ENCODE measurements at places on chromosomes 5 and 9. TPM values are rescaled to one million over a fixed set of nuclear protein-coding genes. Genes with fewer than 3 reads are reported as not detected.

DNA sequence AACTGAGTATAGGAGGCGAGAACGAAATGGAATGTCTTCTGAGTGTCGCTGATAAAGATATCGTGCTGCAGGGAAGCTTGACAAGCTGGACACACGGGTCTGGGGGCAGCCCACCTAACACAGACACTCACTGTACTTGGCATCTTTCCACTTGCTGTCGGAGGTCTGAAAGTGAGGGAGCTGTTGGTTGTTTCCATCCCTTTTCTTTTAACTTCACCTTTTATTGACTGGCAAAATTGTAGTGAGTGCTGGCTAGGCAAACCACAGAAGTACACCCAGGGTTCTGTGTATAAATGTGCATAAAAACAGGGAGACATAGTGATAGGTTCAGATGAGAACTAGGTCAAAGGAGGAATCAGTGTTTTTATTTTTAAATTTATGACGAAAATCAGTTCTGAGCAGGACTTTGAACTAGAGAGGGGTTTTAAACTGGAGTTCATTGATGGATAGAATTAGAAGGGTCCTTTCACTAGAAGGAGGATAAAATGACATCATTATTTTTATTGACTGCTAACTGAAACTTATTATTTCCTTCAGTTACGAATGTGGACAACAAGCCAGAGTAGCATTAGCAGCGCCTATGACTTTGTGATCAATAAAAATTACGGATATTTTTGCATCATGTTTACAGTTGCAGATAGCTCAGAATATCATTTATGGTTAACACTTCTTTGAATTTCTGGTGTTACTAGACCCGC, 817 bp downstream of the GAPVD1 start:
- H3K36me3 ChIP-seq = no peaks in the 10 kb centered on the region
- H3K4me3 ChIP-seq = peak overlapping the region; percentile 96
- H3K27ac ChIP-seq = no peak overlapping the region
- H3K27me3 ChIP-seq = no peaks in the 10 kb centered on the region
- H3K4me1 ChIP-seq = peaks cover 6% of the 10 kb centered on the region

GRCh38 chr5:55832446-55832845, 18.7 kb upstream of the IL31RA start:
- H3K4me3 ChIP-seq = no peak overlapping the region
- H3K36me3 ChIP-seq = no peaks in the 10 kb centered on the region
- no peak overlapping the region for H3K27ac ChIP-seq
- no peaks in the 10 kb centered on the region for H3K4me1 ChIP-seq
- no peaks in the 10 kb centered on the region for H3K27me3 ChIP-seq

DNA sequence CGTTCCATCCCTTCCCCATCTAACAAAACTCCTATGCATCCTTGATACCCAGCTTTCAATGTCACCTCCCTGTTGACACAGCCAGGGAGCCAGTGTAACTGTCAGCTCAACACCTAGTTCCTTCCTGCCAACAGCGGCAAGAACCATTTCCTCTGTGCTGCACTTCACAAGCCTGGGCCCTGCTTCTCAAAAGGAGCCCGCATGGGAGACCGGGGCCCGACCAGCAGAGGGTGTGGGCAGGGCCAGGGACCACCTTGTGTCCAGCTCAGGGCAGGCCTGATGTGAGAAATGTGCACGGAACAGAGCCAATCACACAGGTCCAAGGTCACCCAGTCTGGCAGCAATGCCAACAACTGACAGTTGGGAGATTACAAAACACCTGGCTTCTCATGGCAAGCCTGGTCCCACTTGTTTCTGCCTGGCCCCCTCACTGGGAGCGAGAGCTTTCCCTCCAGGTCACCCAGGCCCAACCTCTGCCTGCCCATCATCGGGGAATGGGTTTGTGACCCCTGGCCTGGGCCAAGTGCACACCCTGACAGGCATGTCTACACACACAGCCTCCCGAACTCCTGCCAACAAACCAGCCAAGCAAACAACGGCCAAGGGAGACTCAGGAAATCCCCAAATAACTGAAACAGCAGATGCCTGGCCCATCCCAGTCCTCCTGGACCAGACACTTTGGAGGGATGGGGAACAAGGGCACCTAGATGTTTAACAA, 3.1 kb downstream of the RNF44 start:
- H3K27me3 ChIP-seq = no peaks in the 10 kb centered on the region
- H3K27ac ChIP-seq = peak overlapping the region; percentile 93
- peak; percentile 74 for DNase-seq

- no peak overlapping the region for H3K4me3 ChIP-seq
- no peaks in the 10 kb centered on the region for H3K27me3 ChIP-seq
- H3K36me3 ChIP-seq = no peaks in the 10 kb centered on the region
- no peaks in the 10 kb centered on the region for H3K4me1 ChIP-seq
- no peak for DNase-seq
Measured at GRCh38 chr5:32627219-32627870, 42.0 kb downstream of the SUB1 start.

IL3 gene
- not detected for total RNA-seq

- no peaks in the 10 kb centered on the region for H3K27me3 ChIP-seq
- no peak overlapping the region for H3K27ac ChIP-seq
- H3K4me1 ChIP-seq = no peaks in the 10 kb centered on the region
- no peaks in the 10 kb centered on the region for H3K36me3 ChIP-seq
- DNase-seq = no peak
Measured at GRCh38 chr9:20981486-20981885, 50.0 kb downstream of the HACD4 start.

PRRC1 gene
- total RNA-seq = 31.5 TPM

GRCh38 chr9:111728143-111728542, 66.6 kb downstream of the SHOC1 start:
- H3K4me3 ChIP-seq = no peak overlapping the region

TMC1 gene
- not detected for total RNA-seq

GRCh38 chr5:11251247-11251646, 490.2 kb upstream of the DAP start:
- H3K27ac ChIP-seq = no peak overlapping the region
- no peaks in the 10 kb centered on the region for H3K27me3 ChIP-seq
- DNase-seq = no peak
- H3K4me3 ChIP-seq = no peak overlapping the region
- no peaks in the 10 kb centered on the region for H3K36me3 ChIP-seq

DNA sequence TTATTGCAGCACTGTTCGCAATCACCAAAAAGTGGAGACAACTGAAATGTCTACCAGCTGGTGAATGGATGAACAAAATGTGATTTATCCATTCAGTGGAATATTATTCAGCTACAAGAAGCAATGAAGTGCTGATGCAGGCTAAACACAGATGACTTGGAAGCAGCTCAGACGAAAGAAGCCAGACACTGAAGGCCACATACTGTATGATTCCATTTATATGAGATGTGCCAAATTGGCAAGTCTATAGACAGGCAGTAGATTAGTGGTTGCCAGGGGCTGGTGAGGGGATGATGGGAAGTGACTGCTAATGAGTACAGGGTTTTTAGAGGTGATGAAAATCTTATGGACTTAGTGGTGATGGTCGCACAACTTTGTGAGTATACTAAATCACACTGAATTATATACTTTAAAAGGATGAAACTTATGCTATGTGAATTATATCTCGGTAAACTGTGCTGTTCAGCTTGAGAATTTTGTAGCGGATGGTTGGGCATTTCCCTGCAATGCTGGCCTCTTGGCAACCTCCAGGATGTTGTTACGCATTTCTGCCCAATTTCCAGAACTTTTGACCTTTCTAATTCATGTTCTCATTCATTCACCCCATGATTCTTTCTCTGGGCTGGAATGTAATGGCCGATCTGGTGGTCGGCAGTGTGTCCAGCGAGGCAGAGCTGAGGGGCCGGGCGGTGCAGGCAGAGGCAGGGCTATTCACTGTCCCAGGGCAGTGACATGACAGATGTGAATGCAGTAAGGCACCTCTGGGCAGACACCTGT, 22.0 kb upstream of the WNK2 start:
- H3K4me3 ChIP-seq = no peak overlapping the region
- no peaks in the 10 kb centered on the region for H3K27me3 ChIP-seq
- no peak overlapping the region for H3K27ac ChIP-seq
- no peaks in the 10 kb centered on the region for H3K36me3 ChIP-seq
- DNase-seq = no peak

CKMT2 gene
- total RNA-seq = 3.1 TPM

MRPL50 gene
- total RNA-seq = 6.9 TPM
